ENCODE measurements at places on chromosomes 4 and X.

DNA sequence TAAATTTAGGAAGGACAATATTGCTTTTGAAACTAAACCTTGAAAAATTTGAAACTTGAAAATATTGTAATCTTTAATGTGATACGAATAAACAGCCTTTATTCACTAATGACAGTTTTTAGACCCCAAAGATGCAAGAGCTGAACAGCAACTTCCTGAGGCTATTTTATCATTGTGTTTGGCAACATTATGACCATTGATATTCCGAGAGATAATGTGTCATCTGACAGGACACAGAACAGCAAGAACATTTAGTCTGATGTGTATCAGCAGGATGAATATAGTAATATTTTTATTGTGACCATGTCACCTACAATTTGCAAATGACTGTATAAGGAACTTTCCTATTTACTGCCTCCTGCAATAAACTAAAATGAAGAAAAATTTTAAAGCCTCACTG lies 316.0 kb downstream of the ADAM29 start:
- no peak for DNase-seq

DNA sequence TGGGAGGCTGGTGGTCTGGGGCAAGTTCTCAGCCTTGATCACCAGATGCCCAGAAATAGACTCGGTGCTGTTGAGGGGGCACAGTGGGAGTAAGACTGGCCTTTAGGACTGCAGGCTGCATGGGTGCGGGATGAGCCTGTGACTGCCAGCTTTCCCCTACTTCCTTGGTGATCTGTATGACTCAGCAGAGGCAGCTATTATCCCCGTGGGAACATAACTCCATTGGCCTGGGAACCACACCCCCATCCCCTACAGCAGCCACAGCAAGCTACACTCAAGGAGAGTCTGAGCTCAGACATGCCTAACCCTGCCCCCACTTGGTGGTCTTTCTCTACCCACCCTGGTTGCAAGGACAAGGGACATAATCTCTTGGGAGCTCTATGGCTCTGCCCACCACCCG lies 20.6 kb downstream of the CLIC2 start:
- no peak for DNase-seq

GRCh38 chrX:30673127-30673796 lies 20.0 kb downstream of the GK start:
- no peak for DNase-seq

DNA sequence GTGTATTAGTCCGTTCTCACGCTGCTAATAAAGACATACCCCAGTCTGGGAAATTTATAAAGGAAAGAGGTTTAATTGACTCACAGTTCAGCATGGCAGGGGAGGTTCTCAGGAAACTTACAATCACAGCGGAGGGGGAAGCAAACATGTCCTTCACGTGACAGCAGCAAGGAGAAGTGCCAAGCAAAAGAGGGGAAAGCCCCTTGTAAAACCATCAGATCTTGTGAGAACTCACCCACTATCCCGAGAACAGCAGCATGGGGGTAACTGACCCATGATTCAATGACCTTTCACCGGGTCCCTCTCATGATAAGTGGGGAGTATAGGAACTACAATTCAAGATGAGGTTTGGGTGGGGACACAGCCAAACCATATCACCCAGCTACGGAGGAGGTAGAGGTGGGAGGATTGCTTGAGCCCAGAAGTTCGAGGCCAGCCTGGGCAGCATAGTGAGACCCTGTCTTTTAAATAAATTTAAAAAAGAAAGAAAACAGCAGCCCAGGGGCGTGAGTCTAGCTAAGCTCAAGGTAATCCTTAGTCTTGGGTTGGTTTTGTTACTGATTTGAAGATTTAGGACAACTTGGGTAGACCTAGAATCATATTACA lies 46.4 kb upstream of the TMEM131L start:
- no peak for DNase-seq
